Activated CD8-positive, alpha-beta memory T cell treated with anti-CD3 and anti-CD28 coated beads, Interleukin-2, amount 50 U/mL, for 4 hours (primary cell): ENCODE measurements at places on chromosomes 2 and 18.

GRCh38 chr2:156331572-156332283 is 793 bp downstream of the NR4A2 start:
- peak; percentile 28 for DNase-seq

GRCh38 chr2:37230581-37230980 is 815 bp downstream of the CEBPZ start:
- DNase-seq: no peak

DNA sequence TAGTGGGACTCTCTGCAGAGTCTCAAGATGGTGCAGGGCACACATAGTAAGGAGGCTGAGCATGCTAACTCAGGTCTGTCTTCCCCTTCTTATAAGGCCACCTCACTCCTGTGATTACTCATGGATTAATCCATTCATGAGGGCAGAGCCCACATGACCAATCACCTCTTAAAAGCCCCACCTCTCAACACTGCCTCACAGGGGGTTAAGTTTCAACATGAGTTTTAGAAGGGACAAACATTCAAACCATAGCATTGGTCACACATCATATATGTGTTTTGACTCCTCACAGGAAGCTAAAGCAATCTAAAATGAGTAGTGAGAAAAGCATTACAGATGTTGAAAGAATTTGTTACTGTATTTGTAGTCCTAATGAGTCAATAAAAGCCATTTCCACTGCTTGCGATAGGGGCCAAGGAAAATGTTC is 57.5 kb downstream of the DTNA start:
- DNase-seq: no peak

GRCh38 chr2:218893349-218894150 is 12.9 kb downstream of the WNT10A start:
- DNase-seq: no peak

DNA sequence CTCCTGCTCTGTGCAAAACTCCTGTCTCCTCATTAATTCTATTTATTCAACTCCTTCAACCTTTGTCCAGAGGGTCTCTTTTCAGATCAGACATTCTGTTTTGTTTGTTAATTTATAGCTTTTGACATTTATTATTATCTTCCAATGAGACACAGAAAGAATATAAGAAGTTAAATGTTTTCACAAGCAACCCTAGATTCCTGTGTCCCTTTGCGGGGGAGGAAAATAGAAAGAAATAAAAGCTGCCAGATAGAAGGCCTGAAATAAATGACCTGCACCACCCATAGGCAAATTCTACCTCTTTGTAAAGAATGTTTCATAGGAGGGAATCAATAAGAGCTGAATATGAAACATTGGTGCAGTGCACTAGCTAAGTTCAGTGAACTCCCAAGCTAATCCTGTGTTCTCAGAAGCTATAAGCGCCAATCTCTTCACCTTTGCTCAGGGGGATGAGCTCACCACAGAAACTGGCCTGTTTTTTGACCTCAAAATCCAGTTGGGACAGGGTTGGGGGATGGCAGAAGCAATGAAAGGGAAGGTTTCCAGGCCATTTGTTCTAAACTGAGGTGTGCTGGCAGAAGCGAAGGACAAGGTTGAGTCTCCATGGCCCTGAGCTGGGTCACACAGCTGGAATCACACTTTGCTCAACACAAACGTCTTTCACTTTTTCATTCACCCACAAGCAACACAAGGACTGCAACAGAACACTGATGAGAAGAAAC is 258.6 kb downstream of the NRXN1 start:
- no peak for DNase-seq

DNA sequence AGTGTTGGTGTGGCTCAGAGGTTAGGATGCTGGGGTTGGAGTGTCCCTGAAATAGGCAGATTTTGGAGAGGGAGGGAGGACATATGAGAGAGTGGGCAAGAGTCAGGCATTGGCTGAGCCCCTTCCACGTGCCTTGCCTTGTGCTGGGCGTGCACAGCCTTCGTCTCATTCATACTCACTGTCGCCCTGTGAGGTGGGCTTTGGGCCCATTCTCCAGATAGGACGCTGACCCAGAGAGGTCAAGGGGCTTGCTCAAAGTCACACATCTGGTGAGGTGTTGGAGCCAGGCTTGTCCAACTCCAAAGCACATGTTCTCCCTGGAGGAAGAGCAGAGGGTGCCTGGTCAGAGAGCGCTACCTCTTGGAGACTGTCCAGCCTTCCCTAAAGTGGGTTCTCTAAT is 166.8 kb downstream of the DYSF start:
- DNase-seq: no peak

DNA sequence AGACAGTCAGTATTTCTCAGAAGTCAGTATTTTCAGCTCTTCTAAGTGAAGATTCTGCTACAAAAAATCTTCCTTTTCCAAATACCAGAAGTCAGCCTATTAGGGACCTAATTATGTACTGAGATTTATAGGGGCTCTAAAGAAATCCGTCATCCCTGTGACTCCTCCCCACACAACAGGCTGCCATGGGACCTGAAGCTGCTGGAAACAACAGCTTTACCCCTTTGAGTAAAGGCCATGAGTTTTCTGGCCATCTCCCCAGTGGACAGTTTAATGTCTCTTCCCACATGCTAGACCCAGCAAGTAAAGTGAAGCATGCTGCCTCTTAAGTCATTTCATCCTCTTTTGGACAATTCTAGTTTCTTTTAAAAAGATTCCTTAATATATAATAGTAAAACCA is 255.7 kb upstream of the ACVR2A start:
- DNase-seq: no peak

DNA sequence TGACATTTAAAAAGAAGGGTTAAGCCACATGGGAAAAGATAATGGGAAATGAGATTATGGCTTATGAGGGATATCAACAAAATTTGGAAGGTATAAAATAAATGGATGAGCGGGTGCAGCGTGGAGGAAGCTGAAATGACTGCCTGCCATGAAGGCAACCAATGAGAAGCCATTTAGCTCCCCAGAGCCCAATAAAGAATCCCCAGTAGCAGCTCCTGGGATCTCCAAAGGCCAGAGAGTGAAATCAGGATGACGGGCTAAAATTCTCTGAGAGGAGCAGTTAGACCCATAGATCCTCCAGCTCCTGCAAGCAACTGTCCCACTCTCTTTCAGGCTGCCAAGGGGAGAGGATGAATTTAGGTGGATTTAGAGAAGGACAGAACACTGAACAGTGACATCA is 12.9 kb upstream of the MAPRE3 start:
- no peak for DNase-seq

- no peak for DNase-seq
These were observed 61.2 kb downstream of the ACYP2 start for GRCh38 chr2:54176577-54176976.

- DNase-seq: no peak
These were observed 7.3 kb downstream of the SCG2 start for GRCh38 chr2:223594831-223595230.

- no peak for DNase-seq
These were observed 32.6 kb downstream of the VIT start for GRCh38 chr2:36729067-36729466.

- DNase-seq: no peak
These were observed 41.5 kb upstream of the TMEM131 start for GRCh38 chr2:98037206-98037605.

- DNase-seq: no peak
These were observed 116.5 kb downstream of the GALR1 start for GRCh38 chr18:77366067-77366719.

DNA sequence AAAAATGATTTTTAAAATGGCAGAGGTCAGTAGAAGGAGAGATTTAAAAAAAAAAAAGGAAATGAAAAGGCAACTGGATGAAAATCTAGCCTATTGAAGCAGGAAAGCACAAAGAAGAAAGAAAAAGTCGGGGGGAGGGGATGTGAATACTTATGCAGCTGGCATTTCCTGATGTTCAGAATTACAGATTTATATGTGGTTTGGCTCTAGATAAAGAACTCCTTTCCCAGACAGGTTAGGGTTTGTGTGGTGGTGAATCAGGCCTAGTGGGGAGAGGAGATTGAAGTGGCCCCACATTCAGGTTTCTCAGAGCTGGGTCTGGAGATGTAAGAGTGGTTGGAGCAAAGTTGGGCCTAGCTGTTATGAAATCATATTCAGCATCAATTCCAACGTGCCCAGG is 394.4 kb downstream of the FIGN start:
- no peak for DNase-seq

- DNase-seq: no peak
These were observed 49.4 kb downstream of the CCDC102B start for GRCh38 chr18:68847219-68847837.

DNA sequence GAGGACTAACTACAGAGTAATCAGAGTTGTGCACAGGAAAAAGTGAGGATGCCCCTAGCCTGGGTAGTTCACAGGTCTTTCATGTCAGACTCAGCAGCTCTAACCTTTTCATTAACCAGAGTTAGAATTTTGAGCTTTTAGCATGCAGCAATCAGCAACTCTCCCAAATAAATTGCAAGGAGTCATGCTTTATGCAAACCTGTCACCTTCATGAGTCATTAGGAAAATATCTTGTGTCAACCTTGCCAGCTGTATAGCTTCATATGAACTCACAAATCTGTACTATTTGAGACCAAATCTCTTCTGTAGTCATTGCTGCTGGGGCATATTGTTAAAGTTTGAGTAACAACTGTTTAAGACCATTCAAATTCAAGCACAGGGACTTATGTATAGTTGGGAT is 382.3 kb upstream of the NT5C1B start:
- DNase-seq: no peak

GRCh38 chr2:105398336-105399206 is at the start of gene FHL2:
Gene FHL2, minus strand, starts transcription at chr2:105399051. Its CDS starts 12,535 bp downstream, at chr2:105386516.
- peak; percentile 70 for DNase-seq

DNA sequence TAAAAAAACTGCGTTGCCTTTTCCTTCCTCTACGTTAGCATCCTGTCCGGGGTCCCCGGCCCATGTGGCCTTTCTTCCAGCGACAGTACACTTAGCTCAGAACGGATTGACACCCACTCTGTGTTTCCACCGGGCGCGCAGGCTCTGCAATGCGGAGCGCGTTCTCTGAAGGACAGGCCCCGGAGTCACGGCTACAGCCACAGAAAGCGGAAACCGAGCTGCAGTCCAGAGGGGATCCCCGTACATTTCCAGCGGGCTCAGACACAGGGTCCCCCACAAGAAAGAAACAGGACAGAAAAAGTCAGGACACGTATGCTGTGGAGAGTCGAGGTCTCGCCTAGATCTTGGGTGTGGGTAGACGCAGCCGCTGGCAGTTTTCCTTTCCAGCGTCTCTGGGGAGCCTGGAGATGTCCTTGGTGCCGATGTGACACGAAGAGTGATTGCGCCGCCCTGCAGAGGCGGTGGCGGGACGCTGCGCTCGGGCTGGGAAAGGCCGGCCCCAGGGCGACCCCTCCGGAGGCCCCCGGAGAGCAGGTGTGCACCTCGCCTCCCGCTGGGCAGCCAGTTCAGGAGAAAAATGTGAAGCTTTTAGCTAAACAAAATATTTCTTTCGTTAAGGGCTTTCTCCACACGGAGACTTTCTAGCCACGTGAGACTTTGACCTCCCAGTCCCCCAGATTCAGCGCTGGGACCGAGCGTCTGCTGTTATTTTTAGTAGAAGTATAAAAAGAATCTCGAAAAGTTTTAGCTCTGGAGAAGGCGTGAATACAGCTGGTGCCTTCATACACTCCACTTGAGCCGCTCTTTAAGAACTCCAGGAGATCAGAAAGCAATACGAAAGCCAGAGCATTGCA is 1.3 kb upstream of the ACKR3 start:
- DNase-seq: peak; percentile 29

DNA sequence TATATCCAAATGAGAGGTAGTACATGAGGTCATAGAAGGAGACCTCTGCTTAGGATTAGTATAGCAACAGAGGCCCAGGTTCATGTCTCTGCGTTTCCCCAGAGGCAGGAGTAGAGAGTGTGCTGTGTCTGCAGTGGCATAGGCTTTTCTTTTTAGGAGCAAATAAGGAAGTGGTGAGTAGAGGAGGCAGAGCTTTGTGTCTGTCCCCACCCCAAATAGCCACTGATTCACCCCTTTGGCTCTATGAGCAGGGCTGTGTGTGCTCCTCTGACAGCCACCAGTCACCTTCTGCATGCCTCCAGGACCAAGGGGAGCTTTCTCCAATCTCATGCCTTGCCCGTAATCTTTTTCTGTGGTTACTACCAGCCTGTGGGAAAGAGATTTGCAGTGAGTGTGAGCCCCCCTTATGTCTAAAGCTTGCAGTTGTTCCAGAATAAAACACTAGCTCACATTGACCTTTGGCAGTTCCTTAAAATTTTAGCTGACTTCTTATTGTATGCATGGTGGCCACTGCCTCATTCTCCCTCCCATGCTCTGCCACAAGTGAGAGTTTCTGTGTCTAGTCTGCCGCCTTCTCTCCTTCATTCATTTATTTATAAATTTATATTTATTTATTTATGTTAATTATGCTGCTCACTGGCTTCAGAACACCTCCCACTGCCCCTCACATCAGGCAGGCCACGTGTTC is 23.5 kb upstream of the ELAC1 start:
- DNase-seq: no peak

DNA sequence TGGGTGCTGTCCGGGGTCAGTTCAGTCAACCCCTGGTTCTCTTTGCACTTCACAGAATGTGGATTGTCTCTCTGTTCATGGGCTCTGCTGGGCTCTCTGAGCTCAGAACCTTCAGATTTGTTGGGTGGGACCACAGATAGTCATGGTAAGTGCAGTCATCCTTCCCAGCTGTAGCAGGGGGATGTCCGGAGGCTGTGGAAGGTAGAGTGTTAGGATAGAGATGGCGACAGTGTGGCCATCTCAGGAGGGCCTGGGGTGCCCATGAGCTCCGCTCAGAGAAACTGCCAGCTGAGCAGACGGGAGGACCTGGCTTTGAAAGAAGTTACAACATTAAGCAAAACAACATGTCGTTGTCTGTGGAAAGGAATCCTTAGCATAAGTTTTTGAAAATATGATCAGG is 149.8 kb downstream of the FAM210A start:
- no peak for DNase-seq

DNA sequence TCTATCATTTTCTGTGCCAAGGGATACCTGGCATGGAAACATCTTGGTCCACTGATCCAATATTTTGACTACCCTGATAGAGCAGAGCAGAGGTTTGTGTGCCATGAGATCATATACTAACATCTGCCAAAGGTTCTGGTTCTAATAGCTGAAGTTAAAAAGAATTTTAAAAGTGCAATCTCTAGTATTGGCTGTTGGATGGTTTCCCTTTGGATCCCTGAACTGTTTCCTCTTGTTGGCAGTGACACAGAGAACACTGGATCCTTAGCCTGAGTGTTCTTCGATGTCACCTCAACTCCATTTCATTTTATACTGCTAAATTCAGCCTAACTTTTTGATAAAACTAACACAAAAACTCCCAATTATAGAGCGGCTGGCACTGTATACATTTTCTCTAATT is 169.3 kb upstream of the FBXO11 start:
- DNase-seq: no peak
